ENCODE measurements at places on chromosomes 3 and 15.

DNA sequence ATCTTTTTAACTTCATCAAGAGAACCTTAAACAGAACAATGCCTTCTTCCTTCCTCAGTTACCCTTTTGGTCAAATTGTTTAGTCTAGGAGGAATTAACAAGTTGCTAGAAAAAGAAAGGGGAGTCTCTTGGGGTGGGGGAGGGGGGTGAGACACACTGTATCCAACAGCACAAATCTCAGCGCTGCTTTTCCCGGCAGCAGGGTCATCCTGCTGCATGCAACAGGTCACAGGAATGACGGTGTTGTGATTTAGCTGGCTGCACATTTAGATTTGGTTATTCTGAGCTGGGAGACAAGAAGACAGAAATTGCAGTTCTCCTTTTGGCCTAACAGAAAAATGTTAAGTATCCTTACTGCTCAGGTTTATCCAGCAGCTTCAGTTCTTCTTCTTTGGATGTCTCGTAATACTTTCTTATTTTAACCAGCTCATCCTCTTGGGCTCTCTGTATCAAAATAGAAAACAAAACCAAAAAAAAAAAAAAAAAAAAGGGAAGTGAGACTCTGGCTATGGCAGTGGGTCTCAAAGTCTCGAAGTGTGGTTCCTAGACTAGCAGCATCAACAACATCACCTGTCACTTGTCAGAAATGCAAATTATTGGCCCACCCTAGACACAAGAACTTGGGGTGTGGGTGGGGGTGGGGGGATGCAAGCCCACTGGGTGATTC is 190.5 kb downstream of the GREM1 start:
- DNase-seq, result no peak

- DNase-seq, result peak; percentile 35
Measured at GRCh38 chr3:156614642-156615511, 59.5 kb upstream of the TIPARP start.

DNA sequence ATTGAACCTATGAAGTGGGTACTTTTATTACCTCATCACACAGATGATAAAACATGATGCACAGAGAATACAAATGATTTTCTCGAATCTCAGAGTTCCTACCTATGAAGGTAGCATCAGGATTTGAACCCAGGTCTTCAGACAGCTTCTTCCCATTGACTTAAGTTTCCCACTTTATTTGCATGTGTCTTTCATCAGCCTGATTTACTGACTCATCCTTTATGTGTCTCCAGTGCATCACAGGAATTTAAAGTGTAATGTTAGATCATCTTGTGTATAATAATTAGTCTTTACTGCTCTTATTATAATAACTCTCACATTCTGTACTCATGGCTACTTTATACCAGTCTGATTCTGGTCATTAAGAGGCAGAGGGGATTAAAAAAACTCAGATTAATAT is 449.4 kb upstream of the SUCLG2 start:
- DNase-seq, result no peak

GRCh38 chr3:164679245-164679644 is 399.1 kb downstream of the SI start:
- DNase-seq, result no peak

- no peak for DNase-seq
Measured at GRCh38 chr3:127156338-127157050, 36.4 kb upstream of the PRR23E start.

GRCh38 chr15:89199746-89200145 is 21.6 kb downstream of the RLBP1 start:
- DNase-seq, result no peak

DNA sequence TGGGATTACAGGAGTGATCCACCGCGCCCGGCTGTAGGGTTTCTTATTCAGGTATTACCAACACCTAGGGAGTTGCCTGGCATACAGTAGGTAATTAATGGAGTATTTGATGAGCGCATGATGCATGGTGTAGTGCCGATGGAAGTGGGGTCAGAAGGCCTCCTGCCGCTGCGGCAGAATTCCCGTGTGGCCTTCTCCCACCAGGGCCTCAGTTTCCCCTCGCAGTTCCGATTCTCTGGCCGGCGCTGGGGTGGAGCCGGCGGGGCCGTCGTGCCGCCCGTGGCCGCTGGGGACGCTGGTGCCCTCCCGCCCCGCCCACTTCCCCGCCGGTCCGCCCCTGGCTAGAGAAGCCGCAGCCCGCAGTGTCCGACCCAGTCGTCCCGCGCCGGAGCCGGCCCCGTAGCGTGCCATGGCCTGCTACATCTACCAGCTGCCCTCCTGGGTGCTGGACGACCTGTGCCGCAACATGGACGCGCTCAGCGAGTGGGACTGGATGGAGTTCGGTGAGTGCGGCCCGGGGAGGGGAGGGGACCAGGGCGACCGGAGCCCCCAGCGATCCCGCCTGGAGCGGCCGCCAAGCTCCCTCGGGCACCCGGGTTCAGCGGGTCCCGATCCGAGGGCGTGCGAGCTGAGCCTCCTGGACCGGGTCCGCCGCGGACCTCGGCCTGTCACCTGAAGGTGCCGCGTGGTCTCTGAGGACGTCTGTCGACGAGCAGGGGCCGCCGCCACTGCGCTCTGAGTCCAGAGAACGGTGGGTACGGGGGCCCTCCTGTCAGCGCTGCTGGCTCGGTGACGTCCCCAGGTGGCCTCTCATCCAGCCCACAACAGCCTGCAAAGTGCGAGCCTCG is at the start of gene IRAK2:
IRAK2 (plus strand) TSS at position 374 of the 848 bp plus-strand sequence; CDS start at position 410, 36 bp downstream.
- no peak for DNase-seq

- DNase-seq, result no peak
Measured at GRCh38 chr3:173800154-173800553, 402.6 kb downstream of the NLGN1 start.

GRCh38 chr15:57411945-57412768 is 35.9 kb downstream of the CGNL1 start:
- no peak for DNase-seq

DNA sequence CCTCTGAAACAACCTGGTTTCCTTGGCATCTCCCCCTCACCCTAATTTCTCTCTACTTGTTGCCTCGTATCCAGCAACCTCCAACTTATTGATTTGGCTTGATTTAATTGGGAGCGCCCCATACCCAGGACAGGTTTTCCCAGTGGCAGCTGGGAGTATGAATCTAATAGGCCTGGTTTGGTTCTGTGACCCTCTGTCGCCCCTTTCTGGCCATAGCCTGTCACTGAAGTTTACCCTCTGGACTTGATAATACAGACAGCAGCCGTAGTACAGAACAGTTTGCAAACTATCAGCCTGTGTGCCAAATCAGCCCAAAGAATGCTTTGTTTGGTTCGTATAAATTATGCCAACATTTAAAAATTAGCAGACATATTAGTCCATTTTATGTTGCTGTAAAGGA is 525.1 kb upstream of the GOLIM4 start:
- no peak for DNase-seq

- DNase-seq, result no peak
Measured at GRCh38 chr3:120424506-120424905, 26.3 kb downstream of the FSTL1 start.

DNA sequence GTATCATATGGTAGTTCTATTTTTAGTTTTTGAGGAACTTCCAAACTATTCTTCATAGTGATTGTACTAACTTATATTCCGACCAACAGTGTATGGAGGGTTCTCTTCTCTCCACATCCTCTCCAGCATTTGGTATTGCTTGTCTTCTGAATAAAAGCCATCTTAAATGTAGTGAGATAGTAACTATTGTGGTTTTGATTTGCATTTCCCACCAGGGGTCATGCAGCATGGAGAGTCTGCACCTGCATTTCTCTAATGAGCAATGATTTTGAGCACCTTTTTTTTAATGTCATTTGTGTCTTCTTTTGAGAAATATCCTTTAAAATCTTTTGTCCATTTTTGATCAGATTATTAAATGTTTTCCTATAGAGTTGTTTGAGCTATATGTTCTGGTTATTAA is 718.5 kb downstream of the ZBBX start:
- no peak for DNase-seq

- DNase-seq, result no peak
Measured at GRCh38 chr3:122092460-122093165, 37.5 kb downstream of the CD86 start.

- no peak for DNase-seq
Measured at GRCh38 chr15:93257920-93258319, 168.9 kb upstream of the RGMA start.

GRCh38 chr3:32743934-32744333 is 58.9 kb downstream of the CNOT10 start:
- no peak for DNase-seq

- DNase-seq, result no peak
Measured at GRCh38 chr3:169660709-169661360, 2.7 kb downstream of the MECOM start.

- DNase-seq, result no peak
Measured at GRCh38 chr15:70835415-70835814, 18.5 kb downstream of the LARP6 start.

GRCh38 chr3:16504242-16504641 is 9.3 kb downstream of the RFTN1 start:
- peak; percentile 60 for DNase-seq

GRCh38 chr3:49110780-49111179 is 6.2 kb upstream of the QARS1 start:
- no peak for DNase-seq

DNA sequence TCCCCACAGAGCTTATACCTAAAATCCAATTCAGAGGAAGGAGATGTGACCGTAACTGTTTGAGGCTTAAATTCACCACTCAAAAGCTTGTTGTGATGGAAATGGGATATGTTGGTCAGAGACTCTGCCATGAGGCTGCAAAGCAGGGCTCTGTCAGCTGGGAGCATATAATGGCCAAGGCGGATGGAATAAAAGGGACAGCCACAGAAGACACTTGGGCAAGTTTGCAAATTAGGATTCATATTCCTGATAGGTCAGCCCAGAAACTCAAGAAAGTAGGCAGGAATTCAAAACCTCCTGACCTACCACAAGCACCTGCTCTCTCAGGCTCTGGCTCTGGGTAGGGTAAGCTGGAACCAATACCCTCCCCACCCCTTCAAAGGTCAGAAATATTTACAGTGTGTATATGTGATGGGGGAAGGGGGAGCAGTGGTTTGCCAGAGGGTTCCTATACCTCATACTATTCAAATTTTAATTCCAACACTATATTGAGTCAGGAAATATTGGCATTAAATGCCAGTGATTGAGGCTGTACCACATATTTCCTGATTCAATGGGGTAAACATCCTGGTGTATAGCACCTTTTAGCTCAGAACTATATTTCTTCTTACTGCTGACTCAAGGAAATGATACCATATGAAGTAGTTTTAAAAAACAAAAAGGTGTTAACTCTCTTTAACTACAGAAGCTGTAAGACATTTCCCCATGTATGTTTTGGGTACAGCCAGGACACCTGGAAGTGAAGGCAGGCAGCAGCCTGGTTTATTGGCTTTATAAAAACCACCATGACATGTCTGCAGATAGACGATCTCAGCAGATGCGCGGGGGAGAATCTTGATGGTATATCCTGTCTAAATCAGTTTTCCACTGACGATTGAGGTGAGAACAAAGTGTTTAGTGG is 19.2 kb downstream of the FYCO1 start:
- DNase-seq, result no peak

DNA sequence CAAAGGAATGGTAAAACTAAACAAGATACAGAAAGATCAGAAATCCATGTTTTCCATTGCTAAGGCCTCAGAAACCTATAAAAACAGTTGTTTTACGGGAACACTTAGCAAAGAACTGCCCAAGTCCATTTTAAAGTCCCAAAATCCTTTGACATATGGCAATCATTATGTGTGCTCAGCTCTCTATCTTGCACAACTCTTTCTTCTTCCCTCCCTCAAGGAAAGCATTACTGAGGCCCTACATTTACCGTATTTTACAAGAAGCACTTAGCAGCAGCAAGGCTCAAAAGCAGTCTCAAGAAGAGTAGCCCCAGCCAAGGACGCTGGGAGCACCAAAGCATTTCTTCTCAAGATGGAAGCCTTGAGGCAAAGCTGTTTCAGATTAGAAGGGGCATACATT is 169.6 kb upstream of the LRTM1 start:
- DNase-seq, result no peak

- no peak for DNase-seq
Measured at GRCh38 chr3:101825904-101826445, 23.3 kb upstream of the NFKBIZ start.

GRCh38 chr15:68638953-68639515 is 60.2 kb downstream of the CORO2B start:
- DNase-seq, result no peak

DNA sequence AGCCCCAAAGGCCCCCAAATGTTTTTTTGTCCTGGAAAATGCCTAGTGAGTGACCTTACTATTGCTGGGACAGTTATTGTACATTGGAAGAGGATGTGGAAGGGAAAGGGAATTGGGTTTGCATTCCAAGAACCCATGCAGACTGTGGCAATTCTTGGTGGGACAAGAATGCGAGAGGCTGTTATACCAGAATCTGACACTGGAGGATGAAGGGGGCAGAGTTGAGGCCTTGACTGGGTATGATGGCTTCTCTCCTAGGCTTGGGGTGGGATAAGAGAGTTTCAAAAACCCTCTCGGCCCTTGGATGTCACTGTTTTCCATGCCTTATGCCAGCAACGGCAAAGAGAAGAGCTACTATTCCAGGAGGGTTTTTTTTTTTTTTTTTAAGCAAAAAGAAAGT is 25.3 kb downstream of the IL16 start:
- no peak for DNase-seq

DNA sequence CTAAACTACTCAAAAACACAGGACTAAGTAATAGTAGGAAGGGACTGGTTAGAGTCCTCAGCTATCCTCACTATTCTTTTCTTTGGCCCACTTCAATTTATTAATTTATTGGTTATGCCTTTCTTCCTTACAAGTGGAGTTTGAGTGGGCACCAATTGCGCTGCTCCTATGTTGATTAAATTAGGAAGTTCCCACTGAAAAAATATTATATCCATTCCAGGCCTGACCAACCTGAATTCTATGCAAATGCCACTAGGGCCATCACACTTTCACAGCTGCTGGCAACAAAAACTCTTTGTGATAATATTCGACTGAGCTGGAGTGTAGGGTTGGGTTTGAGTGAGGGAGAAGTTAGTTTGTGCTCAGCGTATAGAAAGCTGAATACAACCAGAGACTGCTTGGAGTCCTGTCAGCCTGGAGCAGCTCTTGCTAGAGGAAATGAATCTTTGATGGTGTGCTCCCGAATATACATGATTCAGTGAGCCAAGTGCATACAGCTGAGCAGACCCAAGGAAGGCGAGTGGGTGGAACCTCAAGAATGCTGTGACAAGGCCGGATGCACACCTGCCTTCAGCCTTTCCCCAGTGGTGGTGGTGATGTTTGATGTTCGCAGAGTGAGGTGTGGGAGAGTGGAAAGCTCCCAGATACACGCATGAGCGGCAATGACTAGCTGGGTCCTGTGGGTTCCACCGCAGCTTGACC is 1.5 kb downstream of the ARHGEF3 start:
- DNase-seq, result no peak

DNA sequence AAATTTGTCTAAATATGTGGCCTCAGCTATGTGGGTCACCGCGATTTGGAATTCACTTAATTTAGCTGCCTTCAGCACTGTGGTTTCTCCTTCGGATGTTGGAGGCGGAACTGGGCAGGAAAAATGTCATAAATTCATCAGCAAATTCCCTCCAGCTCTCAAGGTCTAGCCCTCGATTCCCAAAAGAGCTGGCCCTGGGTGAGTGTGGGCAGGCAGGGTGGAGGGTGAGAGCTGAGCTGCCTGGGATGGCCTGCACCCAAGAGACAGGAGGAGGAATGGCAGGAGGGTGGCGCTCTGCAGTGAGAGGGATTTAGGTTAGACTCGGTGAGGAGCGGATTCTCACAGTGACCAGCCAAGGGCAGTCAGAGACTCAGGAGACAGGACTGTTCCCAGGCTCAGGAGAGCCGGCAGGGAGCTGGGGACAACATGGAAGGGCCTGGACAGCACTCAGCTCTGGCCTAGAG is 57.1 kb downstream of the FEM1B start:
- peak; percentile 75 for DNase-seq

Data from GM04503 (cell line).